KG1 (cell line): ENCODE measurements at places on chromosomes 11 and 22.

- no peak for DNase-seq
These were observed 13.1 kb downstream of the PLCB3 start for GRCh38 chr11:64264371-64264852.

DNA sequence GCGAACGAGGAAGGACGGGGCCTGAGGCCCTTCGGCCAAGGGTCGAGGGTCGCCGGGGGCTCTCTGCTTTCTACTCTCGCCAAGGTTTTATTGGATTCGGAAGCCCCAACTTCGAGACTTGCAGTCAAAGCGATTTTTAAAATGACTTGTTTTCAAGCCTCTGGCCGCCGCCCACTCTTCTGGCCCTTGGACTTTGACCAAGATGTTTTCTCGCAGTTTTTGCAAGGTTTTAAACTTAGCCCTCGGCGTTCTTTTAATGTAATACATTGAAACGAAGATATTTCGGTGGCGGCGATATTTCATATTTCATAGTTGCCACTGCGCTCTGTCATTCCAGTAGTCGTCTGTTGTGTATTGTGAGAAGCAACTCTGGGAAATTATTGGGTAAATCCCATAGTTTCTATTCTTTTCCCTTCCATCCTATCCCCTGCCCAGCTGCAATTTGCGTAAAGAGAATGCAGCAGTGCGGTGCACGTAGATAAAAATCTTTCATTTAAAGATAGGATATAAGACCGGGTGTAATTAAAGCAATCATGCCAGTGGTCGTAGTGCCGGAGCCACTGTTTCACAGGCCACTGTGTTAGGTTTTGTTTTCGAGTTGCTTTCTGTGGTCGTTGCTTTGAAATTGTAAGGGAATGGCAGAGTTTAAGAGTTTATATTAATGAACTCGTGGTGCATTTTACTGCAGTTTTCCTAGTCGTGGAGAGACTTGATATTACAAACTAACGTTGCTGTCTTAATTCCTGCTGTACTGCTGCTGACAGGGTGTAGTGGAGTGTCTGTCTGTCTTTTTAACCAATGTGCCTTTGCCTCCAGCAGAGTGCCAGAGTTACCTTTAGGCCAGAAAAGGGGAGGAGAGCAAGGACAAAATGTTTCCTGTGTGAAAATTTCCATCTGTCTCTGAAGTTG lies 702 bp downstream of the BIRC2 start:
- DNase-seq: peak; percentile 82

- DNase-seq: no peak
These were observed 73.1 kb upstream of the CRYBB3 start for GRCh38 chr22:25126510-25126909.

- no peak for DNase-seq
These were observed 631.4 kb upstream of the B3GAT1 start for GRCh38 chr11:135043434-135043833.

DNA sequence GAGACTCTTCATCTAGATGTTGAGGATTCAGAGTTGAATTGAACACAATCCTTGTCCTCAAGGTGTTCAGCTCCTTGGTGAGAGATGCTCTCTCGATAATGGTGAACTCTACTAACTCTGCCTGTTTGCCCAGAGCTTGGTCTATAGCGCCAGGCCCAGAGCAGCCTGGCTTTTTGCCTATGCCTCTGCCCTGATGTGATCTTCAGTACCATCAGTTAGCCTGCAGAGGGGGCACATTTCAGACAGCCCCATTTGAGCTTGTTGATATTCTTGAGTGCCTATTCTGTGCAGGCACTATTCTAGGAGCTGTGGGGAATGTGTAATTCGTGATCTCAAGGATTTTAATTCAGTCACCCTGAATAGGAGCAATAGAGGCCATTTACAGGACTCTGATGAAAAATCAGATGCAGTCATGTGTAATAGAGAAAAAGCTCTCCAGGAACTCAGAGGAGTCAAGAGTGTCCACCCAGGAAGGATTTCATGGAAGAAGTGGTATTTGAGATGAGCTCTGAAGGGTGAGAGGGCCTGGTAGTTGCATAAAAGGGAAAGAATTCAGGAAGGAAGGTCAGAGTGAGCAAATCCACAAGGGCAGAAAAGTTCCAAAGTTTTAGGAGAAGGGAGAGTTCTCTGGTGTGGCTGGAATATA lies 19.3 kb downstream of the GTPBP1 start:
- no peak for DNase-seq

DNA sequence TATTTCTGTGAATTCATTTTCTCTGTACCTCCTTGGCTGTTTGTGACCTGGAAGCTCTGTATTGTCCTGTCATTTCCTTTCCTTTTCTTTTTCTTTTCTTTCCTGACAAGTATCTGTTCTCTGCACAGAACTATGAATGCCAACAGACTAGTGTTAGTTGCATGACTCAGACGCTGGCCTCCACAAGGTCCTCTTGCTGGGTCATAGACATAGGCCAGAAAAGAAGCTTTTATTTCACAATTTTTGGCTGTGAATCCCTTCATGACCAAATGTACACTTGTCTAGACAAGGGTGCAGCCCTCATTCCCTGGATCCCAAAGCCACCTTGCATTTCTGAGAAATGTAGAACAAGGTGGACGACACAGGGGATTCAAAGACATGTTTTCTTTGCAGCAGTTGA lies 104.1 kb upstream of the MTNR1B start:
- DNase-seq: no peak

DNA sequence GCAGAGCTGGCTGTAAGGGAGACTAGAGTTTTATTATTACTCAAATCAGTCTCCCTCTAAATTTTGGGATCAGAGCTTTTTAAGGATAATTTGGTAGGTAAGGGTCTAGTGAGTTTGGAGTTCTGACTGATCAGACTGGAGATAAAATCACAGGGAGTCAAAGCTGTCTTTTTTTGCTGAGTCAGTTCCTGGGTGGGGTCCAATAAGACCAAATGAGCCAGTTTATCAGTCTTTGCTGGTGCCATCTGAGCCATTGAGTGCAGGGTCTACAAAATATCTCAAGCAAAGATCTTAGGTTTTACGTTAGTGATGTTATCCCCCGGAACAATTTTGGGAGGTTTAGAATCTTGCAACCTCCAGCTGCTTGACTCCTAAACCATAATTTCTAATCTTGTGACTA lies 935.1 kb upstream of the RAG2 start:
- no peak for DNase-seq

DNA sequence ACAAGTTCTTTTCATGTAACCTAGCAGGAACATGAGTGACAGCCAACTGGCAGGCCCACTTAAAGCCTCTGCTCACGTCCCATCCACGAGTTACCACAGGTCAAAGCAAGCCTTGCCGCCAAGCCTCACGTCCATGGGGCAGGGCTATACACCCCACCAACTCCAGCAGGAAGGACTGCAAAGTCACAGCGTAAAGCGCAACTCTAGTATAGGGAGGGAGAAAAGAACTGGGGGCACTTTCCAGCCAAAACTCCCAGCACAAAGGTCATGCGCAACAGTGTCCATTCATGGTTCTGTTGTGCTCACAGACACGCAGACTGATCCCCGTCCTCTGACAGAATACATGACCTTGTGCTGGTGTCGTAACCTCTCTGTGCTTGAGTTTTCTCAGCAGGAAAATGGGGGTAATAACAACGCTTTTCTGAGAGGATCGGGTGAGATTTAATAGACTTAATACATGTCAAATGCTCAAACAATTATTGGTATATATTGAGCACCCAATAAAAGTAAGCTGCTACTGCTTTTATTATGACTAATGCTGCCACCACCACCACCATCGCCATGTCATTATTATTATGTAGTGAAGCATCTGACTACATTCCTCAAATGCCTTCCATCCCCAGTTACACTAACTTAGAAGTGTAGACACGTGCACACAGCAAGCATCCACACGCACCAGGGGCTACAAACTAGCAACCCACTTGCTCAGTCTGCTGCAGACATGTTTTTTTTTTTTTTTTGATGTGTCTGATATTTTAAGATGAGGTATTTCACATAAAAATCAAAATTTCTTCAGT lies 104.4 kb upstream of the PARVA start:
- DNase-seq: no peak

DNA sequence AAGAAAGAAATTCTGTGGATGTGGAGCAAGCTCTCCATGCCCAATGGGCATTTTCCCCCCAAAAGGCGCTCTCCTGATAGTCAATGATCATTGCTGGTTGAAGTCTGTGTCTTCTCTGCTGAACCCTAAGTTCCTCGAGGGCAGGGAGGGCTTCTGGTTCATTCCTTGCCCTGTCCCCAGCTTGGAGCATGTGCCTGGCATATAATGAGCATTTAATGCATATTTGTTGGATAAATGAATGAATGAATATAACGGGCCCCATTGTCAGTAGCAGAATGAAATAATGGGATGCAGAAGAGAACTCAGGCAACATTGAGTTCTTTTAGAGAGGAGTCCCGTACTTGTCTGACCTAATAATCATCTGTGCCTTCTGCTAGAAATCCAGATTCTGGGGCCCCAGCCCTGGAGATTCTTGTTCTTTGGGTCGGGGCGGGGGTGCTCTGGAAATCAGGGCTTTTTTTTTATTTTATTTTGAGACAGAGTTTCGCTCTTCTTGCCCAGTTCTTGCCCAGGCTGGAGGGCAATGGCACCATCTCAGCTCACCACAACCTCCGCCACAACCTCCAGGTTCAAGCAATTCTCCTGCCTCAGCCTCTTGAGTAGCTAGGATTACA lies 64.4 kb downstream of the CD82 start:
- DNase-seq: no peak

DNA sequence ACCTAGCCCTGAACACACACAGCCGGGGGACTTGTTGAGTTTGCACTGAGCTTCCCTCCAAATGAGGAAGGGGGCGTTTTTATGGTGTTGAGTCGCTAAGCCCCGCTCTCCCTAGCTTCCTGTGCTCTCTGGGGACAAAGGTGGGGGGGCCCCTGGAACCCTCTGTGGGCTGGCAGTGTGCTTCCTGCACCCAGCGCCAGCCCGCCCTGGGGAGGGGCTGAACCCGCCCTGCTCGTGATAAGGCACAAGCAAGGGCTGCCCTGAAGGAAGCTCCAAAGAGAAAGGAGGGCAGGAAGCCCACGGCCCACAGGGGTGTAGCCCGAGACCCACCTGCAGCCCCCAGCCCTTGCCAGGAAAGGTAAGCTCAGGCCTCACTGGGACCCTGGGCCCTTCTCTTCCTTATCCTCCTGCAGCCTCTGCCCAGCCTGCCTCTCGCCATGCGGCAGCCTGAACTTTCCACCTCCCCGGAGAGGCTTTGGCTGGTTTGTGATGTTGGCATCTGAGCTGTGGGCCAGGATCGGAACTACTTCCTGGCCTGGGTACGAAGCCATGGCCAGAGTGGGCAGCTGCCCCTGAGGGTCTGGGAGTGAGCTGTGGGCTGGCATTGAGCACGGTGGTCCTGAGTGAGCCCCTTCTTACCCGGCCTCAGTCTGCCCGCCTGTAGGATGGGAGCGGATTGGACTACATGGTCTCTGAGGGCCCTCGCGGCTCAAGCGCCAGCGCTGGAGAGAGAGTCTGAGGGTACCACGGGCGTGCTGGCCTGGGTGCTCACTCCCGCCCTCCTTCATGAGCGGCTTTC lies at the start of gene FERMT3:
Gene FERMT3 (plus strand): TSS at position 265 of the 799 bp plus-strand sequence. CDS start 644 bp downstream, outside the sequence.
- peak; percentile 92 for DNase-seq

GRCh38 chr22:28505416-28506149 lies 174.1 kb downstream of the TTC28 start:
- DNase-seq: no peak

DNA sequence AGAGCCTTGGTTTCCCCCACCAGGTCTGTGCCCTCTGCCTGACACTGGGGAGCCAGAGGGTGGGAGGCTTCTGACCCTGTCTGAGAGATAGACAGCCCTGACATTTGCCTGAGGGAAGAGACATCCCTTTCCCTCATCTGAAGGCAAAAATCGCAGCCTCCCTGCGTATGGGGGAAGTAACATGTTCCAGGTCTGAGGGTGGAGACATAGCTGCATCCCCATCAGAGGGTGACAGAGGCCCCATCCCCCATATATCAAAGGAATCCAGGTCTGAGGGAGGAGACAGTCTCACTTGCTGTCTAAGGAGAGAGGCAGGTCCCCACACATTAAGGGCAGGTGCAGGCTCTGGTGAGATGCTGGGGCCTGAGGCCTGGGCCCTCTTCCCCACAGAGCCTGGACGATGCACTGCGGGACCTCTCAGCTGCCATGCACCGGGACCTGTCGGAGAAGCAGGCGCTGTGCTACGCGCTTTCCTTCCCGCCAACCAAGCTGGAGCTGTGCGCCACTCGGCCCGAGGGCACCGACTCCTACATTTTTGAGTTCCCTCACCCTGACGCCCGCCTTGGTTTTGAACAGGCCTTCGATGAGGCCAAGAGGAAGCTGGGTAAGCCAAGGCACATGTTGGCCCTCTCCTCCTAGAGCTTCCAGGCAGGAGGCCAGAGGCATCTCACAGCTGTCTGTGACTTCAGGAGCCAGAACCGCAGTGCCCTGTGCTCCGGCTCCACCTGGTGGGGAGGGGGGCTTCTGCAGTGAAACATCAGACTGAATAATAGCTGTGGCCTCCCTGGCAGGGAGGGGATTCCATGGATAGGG lies 16.1 kb upstream of the RELT start:
- no peak for DNase-seq

DNA sequence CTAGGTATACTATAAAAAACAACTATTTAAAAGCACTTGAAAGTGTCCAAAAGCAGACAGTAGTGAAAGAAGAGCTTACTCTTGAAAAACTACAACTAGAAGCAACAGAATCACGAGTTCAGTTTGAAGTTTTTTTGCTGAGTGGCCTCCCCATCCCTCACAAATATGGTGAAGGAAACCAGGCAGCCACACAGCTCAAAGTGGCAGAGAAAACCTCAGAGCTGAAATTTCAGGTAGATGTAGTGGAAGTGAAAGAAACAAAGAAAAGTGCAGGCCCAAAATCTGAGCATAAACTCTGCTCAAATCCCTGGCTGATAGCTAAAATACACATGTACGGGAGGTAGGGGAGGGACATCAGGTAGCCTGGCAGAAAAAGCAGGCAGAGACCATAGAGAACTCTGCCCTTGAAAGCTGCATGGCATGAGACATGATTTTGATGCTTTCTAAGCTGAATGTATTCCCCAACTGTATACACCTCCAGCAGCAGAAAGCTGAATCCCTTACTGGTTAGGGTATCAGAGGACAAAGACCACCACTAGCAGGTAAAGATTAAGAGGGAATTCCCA lies 12.1 kb downstream of the BTBD10 start:
- no peak for DNase-seq

DNA sequence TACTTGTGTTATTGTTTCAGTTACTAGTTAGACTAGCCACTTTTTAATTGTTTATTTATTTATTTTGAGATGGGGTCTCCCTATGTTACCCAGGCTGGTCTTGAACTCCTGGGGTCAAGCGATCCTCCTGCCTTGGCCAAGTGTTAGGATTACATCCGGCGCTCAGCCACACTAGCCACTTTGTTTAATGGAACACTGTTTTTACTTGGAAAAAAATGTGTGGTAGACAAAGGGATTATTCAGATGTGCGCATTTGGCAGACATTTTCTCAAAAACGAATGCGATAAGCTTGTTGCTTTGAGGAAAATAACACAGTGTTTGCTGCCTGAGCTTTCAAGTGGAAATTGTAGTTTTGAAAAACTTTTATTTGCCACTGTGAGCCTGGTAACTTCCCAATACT lies 51.0 kb downstream of the CTNND1 start:
- DNase-seq: no peak

- no peak for DNase-seq
These were observed 18.7 kb downstream of the SYNGR1 start for GRCh38 chr22:39368461-39368911.

GRCh38 chr11:110478410-110478809 lies 48.7 kb downstream of the FDX1 start:
- DNase-seq: no peak

GRCh38 chr11:27331981-27332380 lies 31.0 kb downstream of the CCDC34 start:
- DNase-seq: no peak
